ENCODE measurements at places on chromosomes 7 and 10. TPM values are rescaled to one million over a fixed set of nuclear protein-coding genes. Genes with fewer than 3 reads are reported as not detected.
A peak's percentile ranks its signal among the peaks of the same experiment; 100 is the strongest.

The SPDYE18 gene
- total RNA-seq, result 8.4 TPM

DNA sequence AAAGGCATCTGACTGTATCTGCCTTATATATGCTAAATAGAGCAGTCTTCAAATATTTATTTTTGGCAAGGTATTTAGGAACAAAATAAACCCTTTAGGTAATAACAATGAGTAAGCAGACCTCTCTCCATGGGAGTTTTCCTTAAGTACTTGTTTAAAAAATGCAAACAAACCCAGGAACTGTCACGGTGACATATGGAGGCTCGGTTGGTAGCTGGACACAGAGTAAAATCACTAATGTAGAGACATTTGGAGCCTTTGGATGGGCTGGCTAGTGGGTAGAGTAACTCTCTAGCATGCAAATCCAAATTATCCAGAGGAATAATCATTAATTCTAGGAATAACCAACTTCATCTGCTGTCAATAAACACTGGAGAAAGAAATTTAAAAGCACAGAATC lies 71.6 kb upstream of the LAMB4 start:
- H3K27me3 ChIP-seq, result no peaks in the 10 kb centered on the region
- H3K4me3 ChIP-seq, result no peak overlapping the region
- H3K4me1 ChIP-seq, result no peaks in the 10 kb centered on the region
- H3K36me3 ChIP-seq, result no peaks in the 10 kb centered on the region
- no peak overlapping the region for H3K27ac ChIP-seq

DNA sequence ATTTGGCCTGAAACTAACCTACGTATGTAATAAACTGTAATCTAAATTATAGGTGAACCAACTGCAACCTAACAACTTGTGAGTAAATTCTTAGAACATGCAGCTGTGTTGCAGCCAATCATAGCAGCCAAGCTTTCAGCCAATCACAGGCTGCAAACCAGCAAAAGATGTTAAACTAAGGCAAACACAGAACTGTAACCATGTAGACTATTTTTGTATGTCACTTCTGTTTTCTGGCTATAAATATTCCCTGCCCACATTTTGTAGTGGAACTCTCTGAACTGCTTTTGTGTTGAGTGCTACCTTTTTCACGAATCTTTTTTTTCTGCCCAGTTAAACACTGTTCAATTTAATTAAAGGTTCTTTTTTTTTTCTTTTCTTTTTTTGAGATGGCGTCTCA lies 28.2 kb upstream of the ZPBP start:
- no peaks in the 10 kb centered on the region for H3K36me3 ChIP-seq
- H3K4me3 ChIP-seq, result no peak overlapping the region
- no peaks in the 10 kb centered on the region for H3K27me3 ChIP-seq
- no peak overlapping the region for H3K27ac ChIP-seq
- DNase-seq, result no peak

GRCh38 chr7:95723583-95724180 lies 48.7 kb upstream of the DYNC1I1 start:
- DNase-seq, result peak; percentile 25
- H3K4me1 ChIP-seq, result no peaks in the 10 kb centered on the region
- no peak overlapping the region for H3K4me3 ChIP-seq
- no peaks in the 10 kb centered on the region for H3K27me3 ChIP-seq

DNA sequence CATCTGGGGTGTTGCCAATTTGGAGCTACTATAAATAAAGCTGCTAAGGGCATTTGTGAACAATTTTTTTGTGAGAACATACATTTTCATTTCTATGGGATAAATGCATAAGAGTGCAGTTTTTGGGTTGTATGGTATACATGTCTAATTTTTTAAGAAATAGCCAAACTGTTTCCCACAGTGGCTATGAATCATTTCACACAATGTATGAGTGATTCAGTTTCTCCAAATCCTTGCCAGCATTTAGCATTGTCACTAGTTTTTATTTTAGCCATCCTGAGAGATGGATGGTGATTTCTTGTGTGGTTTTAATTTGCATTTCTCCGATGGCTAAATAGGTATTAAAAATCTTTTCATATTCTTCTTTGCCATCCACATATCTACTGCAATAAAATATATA lies 105.3 kb downstream of the AMPH start:
- no peak for DNase-seq
- no peak overlapping the region for H3K4me3 ChIP-seq
- no peaks in the 10 kb centered on the region for H3K36me3 ChIP-seq
- no peak overlapping the region for H3K27ac ChIP-seq
- H3K4me1 ChIP-seq, result no peaks in the 10 kb centered on the region

- H3K27me3 ChIP-seq, result no peaks in the 10 kb centered on the region
- no peak for DNase-seq
- H3K27ac ChIP-seq, result peak overlapping the region; percentile 67
Measured at GRCh38 chr7:102425639-102426267, 7.6 kb upstream of the ORAI2 start.

GRCh38 chr10:101694674-101695403 lies at the start of gene FBXW4:
Gene FBXW4, minus strand, starts transcription at chr10:101695170. Its CDS starts 65 bp downstream, at chr10:101695105.
- peak within 1 kb of the TSS; percentile 73 for H3K4me3 ChIP-seq
- H3K27me3 ChIP-seq, result no peaks in the 10 kb centered on the region
- peak; percentile 16 for DNase-seq
- peaks cover 3% of the 10 kb centered on the region for H3K36me3 ChIP-seq
- H3K27ac ChIP-seq, result peak within 1 kb of the TSS; percentile 84
- H3K4me1 ChIP-seq, result no peaks in the 10 kb centered on the region

GRCh38 chr7:63029207-63029522 lies 969.5 kb upstream of the ZNF722 start:
- H3K36me3 ChIP-seq, result no peaks in the 10 kb centered on the region
- H3K4me3 ChIP-seq, result no peak overlapping the region
- H3K4me1 ChIP-seq, result no peaks in the 10 kb centered on the region
- H3K27me3 ChIP-seq, result no peaks in the 10 kb centered on the region
- no peak for DNase-seq

- no peak overlapping the region for H3K4me3 ChIP-seq
- H3K27me3 ChIP-seq, result peaks cover under 1% of the 10 kb centered on the region
- DNase-seq, result no peak
- H3K27ac ChIP-seq, result no peak overlapping the region
Measured at GRCh38 chr10:120987359-120987758, 136.2 kb downstream of the WDR11 start.

All from tibial nerve (tissue), 4 donors.